ENCODE measurements at places on chromosomes 5 and 9.

- no peak for DNase-seq
Measured at GRCh38 chr5:151721087-151721646, 34.5 kb upstream of the SPARC start.

DNA sequence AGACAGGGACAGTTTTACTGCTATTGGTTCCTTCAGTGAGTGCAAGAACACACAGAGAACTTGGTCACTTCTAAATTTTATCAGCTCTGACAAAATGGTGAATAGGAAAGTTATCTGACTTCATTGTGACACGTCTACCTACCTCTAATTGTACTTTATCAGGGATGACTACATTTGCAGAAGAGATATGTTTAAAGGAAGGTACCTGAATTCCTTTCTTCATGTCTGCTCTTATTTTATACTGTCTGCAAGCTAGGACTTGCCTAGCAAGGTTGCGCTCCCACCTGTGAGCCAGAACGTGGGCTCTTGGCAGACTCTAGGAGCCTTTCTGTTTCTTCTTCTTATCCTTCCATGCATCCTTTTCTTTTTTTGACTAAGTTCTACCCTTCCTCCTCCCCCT, 1.6 kb downstream of the SLC27A6 start:
- DNase-seq = no peak

DNA sequence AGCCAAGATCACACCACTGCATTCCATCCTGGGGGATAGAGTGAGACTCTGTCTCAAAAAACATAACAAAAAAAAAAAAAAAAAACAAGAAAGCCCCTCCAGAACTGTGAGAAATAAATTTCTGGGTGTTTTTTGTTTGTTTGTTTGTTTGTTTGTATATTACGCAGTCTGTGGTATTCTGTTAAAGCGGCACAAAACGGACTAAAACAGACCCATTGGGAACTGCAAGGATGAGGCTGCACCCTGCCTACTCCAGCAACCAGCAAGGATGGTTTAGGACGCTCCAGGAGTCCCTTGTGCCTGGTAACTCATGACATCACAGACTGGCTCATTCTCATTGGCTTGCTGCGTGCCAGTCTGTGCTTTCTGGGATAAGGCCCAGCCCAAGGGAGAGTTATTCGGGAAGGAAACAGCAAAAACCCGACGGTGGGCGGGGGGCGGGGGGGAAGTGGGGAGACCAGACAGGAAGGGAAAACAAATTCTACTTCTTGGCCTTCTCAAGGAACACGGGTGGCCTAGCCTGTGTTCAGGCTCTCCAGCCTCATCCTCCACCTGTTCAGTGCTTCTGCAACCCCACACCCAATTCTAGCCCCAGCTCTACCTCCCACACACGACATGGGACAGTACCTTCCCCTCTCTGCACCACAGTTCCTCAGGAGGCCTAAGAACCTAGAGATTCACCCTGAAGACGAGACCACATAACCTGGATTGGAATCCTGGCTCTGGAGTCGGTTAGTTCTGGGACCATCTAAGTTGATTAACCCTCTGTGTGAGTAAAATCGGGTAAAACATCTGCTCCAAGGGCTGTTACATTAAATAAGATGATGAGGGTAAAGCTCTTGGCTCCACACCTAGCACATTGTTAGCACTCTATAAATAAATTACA, 2.8 kb downstream of the CD74 start:
- DNase-seq = peak; percentile 60

DNA sequence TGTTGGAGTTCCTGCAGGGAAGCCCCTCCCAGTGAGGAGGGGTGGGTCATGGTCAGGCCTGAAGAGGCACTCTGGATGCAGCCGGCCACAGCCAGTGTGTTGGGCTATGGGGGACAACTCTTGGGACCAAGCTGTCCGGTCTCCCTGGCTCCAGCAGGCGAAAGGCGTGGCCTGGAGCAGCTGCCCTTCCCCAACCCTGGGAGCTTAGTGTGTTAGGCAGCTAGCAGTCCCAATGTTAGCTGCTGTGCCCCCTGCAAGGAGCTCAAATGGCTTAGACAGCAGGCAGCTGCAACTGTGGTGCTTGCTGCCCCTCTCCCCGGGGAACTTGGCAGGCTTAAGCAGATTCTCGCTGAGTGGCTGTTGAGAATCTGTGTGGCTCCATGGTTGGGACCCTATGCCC, 67.5 kb upstream of the ACTBL2 start:
- DNase-seq = no peak

- DNase-seq = no peak
Measured at GRCh38 chr5:94812232-94812631, 193.8 kb downstream of the SLF1 start.

DNA sequence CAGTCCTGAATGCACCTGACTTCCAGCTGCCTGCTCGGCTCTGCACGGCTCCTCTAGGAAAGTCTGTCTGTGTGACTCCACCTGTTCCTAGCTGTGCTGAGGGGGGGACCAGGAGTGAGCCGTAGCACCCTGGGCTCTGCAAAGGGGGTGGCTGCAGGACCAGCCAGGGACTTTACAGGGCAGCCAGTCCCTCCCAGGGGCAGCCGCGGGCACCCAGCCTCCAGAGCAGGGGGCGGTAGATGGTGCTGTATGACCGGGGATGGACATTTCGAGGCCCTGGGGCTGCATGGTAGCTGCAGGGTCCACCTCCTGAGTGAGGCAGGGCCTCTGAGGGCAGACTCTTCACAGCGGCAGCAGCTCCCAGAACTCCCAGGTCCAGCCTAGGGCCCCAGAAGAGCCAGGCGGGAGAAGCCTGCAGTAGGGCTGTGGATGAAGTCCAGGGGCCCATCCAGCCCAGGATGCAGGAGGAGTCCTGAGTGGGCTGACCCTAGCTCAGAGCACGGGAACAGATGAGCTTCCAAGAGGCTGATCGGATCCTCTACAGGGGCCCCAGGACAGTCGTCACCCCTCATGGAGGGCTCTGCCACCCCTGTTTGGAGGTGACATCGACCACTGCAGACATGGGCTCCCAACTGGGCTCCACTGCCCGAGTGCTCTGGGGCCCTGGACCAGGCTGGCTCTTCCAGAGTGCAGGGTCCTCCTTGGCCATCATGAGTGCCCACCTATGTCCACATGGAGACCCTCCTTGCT, 105.4 kb downstream of the ZNF354C start:
- no peak for DNase-seq

- no peak for DNase-seq
Measured at GRCh38 chr5:164351245-164351834, 845.9 kb downstream of the MAT2B start.

GRCh38 chr5:111211341-111211740, 12.8 kb upstream of the CAMK4 start:
- no peak for DNase-seq

DNA sequence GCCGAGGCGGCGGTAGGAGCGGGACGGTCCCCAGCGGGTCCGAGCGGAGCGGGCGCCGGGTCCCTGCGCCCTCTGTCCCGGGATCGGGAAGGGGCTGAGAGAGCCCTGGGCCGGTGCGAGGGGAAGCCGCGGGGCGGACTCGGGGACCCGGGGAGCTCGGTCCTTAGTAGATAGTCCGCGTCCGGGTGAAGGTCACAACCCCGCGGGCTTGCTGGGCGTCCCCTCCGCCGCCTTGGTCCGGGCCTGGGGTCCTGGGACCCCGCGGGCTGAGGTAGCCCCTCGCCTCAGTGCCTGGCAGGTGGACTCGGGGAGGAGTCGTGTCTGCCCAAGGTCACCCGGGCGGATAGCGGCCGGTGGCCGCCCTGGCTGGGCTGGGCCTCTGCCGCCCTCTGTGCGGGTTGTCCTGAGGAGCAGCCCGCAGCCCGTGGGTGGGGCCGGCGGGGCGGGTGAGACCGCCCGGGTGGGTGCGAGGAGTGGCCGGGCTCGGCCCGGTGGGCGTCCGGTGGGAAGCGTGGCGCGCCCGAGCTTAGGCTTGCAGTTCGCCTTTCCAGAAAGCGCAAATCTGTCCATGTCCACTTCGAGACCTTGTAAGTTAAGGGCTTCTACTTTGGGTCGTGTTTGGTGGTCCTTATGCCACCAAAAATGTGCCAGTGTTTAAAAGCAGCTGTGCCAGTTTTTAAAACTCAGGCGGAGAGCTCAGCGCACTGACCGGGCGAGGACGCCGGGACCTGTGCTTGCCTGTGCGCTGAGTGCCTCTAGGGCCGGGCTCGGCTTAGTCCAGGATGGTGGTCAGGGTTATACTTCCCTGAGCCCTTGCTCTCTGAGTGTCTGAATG, 554 bp downstream of the SDHA start:
- DNase-seq = no peak

DNA sequence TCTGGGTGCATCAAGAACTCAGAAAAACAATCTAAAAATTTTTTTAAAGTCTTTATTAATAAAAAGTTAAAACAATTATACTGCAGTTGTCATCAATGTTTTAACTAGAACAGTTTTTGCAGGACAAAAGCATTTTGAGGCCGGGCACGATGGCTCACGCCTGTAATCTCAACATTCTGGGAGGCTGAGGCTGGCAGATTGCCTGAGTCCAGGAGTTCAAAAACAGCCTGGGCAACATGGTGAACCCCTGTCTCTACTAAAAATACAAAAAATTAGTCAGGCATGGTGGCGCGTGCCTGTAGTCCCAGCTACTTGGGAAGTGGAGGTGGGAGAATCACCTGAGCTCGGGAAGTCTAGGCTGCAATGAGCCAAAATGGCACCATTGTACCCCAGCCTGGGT, 5.2 kb upstream of the SPRY4 start:
- DNase-seq = no peak

DNA sequence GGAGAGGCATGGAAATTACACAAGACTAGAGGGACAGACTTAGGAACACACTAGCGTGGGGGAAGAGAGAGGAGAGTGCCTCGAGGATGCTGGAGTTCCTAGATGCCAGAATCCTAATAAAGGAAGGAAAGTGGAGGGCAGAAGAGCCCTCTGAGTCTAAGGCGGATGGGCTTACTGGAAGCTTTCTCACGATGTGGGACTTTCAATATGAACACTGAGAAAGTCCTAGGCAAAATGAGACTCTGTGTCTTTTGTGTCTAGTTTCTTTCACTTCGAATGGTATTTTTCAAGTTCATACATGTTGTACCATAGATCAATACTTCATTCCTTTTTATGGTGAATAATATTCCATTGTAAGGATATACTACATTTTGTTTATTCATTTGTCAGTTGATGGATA, 239.4 kb downstream of the NSG2 start:
- DNase-seq = no peak

GRCh38 chr5:177595991-177596774, 3.7 kb upstream of the B4GALT7 start:
- DNase-seq = no peak

DNA sequence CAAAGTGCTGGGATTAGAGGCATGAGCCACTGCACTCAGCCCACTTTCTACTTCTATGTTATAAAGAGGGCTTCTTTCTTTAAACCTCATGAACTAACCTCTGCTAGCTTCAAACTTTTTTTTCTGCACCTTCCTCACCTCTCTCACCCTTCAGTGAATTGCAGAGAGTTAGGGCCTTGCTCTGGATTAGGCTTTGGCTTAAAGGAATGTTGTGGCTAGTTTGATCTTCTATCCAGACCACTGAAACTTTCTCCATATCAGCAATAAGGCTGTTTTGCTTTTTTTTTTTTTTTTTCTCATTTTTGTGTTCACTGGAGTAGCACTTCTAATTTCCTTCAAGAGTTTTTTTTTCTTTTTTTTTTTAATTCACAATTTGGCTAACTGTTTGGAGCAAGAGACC, 216.4 kb upstream of the MAP3K1 start:
- no peak for DNase-seq

DNA sequence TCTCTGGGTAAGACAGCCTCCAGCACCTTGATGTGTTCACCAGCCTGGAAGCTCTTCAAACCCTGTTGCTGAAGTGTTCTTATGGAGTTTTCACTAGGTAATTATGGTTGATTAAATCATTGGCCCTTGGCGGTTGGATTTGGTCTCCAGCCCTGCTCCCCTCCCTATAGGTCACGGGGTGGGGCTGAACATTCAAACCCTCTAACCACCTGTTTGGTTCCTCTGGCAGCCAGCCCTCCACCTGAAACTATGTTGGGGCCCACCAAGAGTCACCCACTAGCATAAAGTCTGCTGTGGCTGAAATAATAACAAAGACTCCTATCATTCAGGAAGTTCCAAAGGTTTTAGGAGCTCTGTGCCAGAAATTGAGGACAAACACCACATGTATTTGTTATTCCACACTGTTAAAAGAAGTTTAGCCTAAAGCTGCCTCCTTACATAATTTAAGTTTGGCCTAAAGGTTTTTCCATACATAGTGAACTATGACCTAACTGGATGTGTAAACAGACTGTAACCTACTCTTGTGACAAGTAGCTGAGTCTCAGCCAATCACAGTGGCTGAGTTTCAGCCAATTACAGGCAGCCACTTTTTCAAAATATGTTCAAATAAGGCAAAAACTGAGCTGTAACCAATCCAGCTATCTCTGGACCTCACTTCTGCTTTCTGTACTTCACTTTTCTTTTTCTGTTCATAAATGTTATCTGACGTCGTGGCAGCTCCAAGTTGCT, 34.8 kb downstream of the TMEM252 start:
- DNase-seq = no peak

- no peak for DNase-seq
Measured at GRCh38 chr5:178304761-178305645, 72.4 kb upstream of the PHYKPL start.

GRCh38 chr9:129511285-129511900, 109.5 kb downstream of the C9orf50 start:
- no peak for DNase-seq

DNA sequence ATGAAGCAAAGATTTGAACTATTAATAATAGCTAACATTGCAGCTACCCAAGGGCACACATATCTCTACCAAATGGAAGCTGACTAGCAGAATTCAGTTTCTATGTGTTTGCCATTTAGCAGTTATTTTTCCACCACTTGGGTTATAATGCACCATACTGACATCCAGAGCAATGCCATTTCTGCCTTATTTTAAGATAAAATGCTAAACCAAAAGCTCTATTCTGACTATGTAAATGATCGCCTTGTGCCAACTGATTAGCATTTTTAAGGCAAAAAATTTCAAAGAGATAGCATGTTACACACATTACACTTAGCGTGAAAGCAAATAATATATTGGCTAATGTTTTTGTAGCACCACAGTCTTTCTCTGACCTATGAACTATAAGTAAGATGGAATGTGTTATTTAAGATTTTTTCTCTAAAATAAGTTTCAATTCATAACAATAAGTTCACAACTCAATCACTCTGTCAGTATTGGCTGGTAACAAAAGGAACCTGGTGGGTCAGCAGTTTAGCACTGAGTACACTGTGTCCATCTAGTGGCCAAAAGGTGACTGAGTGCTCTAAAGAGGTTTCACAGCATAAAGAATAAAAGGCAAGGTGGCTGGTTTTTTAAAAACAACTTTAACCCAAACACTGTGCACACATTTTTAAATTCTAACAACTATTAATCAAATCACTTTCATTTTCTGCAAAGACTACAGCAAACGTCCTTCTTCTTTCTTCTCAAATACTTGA, 443.5 kb downstream of the PDE4D start:
- no peak for DNase-seq
